Esophagus squamous epithelium (tissue), 5 donors: ENCODE measurements at places on chromosomes 16 and 17.

GRCh38 chr16:63315229-63315628, 1279.0 kb upstream of the CDH8 start:
- no peak for DNase-seq

GRCh38 chr17:29563816-29564215, 3.0 kb downstream of the ABHD15 start:
- DNase-seq, result no peak

DNA sequence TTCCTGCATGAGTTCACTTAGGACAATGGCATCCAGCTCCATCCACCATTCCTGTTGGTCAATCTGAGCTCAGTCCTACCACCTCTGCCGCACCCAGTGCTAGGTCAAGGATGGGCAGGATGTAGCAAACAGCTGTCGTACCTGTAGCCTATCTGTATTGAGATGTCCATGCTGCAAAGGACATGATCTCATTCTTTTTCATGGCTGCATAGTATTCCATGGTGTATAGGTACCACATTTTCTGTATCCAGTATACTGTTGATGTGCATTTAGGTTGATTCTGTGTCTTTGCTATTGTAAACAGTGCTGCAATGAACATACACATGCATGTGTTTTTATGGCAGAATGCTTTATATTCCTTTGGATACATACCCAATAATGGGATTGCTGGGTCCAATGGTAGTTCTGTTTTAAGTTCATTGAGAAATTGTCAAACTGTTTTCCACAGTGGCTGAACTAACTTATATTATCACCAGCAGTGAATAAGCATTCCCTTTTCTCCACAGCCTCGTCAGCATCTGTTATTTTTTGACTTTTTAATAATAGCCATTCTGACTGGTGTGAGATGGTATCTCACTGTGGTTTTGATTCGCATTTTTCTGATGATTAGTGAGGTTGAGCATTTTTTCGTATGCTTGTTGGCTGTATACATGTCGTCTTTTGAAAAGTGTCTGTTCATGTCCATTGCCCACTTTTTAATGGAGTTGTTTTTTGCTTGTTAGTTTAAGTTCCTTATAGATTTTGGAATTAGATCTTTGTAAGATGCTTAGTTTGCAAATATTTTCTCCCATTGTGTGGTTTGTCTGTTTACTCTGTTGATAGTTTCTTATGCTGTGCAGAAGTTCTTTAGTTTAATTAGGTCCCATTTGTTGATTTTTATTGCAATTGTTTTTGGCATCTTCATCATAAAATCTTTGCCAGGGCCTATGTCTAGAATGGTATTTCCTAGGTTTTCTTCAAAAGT, 7.2 kb upstream of the MRTFB start:
- no peak for DNase-seq

DNA sequence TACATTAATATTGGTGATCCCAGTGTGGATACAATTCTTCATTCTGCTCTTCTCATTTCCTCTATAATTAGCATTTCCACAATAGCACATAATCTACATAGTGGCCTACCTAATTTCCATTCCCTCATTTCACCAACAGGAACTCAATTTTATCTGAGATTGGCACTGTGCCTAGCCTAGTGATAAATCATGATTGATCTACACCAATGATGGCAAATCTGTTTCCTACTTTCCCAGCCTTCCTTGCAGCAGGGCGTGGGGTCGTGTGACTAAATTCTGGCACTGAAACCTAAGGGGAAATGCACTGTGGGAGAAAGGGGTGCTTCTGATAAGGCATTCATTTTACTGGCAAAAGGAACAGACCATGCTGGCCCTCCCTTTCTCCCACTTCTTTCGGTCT, 66.6 kb upstream of the TOM1L1 start:
- DNase-seq, result no peak

DNA sequence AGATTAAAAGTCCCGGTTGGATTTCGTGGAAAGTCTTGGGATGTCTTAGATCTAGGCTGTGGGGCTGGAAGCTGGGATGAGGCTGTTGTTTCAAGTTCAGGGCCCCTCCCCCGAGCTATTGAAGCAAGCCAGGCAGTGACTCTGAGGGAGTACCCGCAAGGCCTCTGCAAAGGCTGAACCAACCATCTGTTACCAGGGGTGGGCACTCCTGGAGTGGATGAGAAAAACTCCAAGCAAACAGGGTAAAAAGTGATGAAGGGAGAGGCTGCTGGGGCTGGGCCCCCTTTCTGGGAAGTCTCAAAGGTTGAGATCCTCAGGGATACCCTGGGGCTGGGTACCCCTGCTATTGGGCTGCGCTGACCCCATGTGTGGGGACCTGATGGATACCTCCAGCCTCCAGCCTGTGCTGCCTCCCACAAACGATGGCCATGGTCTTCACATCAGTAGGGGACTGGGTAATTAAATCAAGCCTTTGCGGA, 82.4 kb upstream of the KIFC3 start:
- no peak for DNase-seq

DNA sequence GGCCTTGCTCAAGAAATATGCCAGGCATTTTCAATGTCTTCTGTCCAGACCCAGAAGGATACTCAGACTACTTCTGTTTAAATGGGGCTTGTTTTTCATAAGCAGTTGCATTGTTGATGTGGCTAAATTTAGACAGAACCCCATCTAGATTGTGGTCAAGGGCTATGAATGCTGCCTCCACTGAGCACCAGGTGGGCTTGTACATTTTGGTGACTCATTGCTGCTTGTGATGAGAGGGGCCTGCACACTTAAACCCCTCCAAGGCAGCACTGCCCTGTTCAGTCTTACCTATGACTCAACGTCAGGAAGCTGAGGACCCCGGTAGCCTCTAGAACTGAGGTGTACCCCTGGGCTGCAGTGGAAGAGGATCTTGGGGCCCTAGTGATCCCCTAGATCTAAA, 144.0 kb downstream of the PRKCA start:
- DNase-seq, result no peak
